ENCODE measurements at places on chromosomes 11 and 22.

- no peak for DNase-seq
These were observed 21.2 kb downstream of the GRAMD1B start for GRCh38 chr11:123451183-123451781.

GRCh38 chr11:28730889-28731288 is 622.7 kb downstream of the METTL15 start:
- no peak for DNase-seq

DNA sequence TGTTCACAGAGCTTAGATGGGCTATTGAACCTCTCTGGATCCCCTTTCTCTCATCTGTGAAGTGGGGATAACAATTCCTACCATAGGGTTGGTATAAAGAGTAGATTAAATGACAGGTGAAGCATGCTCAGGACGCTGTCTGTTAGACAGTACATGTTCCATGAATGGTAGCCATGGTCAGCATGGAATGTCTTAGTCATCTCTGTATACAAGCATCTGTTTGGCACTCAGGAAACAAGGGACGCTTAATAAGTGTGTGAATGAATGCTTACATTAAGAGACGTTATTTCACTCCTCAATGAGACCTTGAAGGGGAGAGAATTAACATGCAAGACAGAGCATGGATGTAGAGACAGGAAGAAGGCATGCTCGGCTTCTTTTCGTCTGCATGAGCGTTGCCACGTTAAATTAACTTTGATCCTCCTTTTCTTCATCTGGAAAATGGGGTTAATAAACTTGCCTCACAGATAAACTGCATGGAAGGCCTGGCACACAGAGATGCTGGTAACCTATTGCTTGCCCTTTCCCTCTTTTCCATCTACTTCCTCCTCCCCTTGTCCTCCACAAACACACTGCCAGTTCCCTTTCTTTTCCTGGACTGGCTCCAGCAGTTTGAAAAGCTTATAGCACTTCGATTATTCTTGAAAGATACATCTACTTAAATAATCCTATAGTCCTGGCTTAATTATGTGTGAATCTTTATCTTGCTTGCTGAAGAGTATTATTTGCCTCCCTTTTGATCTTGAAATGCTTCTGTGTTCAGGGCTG is 267.2 kb upstream of the MTNR1B start:
- DNase-seq, result no peak

- DNase-seq, result no peak
These were observed 43.3 kb downstream of the FBXO7 start for GRCh38 chr22:32517921-32518320.

- no peak for DNase-seq
These were observed 181.4 kb downstream of the BCR start for GRCh38 chr22:23361676-23362075.

DNA sequence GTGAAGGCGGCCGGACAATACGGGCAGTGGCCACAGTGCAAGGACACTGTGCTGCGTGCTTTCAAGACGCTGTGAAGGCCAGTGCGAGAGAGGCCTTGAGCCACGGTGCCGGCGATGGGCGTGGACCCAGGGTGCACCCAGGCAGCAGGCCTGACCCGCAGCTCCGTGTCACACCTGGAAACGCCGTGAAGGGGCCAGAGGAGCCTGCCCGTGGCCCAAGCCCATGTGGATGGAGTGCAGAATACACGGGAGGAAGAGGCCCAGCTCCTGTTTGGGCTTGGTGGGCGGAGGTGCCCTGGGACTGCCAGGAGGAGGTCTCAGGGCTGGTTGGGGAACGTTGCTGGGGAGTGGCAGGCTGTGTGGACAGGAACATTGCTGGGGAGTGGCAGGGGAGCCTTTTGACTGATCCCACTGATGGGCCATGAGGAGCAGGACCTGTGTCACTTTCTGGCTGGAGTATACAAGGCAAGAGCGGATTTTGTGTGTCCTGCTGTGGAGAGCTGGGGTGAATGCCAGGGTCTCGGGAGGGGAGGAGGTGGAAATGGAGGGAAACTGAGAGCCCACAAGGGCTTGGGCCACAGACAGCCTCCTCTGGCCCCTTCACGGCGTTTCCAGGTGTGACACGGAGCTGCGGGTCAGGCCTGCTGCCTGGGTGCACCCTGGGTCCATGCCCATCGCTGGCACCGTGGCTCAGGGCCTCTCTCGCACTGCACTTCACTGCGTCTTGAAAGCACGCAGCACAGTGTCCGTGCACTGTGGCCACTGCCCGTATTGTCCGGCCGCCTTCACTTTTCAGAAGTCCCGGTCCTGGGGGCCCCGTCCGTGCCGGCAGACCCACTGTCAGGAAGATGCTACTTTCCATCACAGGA is 925.4 kb downstream of the BRD1 start:
- no peak for DNase-seq

GRCh38 chr11:62146476-62147200 is 22.8 kb downstream of the INCENP start:
- no peak for DNase-seq

- no peak for DNase-seq
These were observed 63.3 kb downstream of the SYT9 start for GRCh38 chr11:7314811-7315604.
